Inflammatory macrophage treated with lipopolysaccharide for 1 hour (primary cell): ENCODE measurements at places on chromosomes 2 and 18.

- peak; percentile 1 for DNase-seq
These were observed 174.9 kb downstream of the NR4A2 start for GRCh38 chr2:156157670-156158069.

GRCh38 chr18:395456-396250 is 104.8 kb downstream of the COLEC12 start:
- DNase-seq, result no peak

DNA sequence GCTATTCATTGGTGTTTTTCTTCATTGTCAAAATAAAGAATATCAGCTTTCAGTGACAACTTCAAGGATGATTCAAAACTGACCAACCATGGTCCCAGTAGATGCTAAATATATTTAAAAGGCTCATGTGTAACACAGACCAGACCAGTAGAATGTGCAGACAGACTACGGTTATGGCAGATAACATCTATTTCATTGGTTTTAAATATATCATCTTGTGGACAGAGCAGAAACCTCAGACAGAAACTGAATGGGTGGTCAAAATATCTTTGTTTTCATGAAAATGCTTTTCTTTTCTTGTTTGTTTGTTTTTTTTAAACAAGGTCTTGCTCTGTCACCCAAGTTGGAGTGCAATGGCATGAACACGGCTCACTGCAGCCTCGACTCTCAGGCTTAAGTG is 107.4 kb upstream of the CREB1 start:
- DNase-seq, result no peak

- DNase-seq, result peak; percentile 16
These were observed 516.7 kb downstream of the NR4A2 start for GRCh38 chr2:155815851-155816250.

DNA sequence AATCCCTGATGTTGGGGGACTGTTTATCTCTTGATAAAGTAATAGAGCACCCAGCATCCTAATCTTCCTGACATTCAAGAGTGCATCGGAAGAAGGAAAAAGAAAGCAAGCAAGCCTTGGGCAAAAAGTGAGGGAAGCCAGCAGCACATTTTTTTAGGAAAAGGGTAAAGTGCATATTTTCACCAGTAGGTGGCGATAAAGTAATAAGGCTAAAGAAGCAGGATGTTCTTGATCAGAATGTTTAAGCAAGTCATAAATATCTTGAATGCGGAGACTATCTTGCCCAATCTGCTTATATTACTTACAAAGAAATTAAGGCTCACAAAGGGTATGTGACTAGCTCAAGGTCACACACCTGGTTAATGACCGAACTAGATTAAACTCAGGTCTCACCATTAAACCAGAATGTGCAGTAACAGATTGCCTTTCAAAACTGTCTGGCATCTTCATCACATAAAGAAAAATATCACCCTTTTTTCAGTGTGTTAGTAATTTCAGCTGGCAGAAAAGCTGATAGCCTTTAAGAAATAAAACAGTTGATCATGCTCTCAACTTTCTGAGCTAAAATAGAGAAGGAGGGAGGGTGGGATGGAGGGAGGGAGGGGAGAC is 83.8 kb downstream of the VIT start:
- DNase-seq, result peak; percentile 22

GRCh38 chr2:72204786-72205503 is 57.3 kb upstream of the CYP26B1 start:
- no peak for DNase-seq

DNA sequence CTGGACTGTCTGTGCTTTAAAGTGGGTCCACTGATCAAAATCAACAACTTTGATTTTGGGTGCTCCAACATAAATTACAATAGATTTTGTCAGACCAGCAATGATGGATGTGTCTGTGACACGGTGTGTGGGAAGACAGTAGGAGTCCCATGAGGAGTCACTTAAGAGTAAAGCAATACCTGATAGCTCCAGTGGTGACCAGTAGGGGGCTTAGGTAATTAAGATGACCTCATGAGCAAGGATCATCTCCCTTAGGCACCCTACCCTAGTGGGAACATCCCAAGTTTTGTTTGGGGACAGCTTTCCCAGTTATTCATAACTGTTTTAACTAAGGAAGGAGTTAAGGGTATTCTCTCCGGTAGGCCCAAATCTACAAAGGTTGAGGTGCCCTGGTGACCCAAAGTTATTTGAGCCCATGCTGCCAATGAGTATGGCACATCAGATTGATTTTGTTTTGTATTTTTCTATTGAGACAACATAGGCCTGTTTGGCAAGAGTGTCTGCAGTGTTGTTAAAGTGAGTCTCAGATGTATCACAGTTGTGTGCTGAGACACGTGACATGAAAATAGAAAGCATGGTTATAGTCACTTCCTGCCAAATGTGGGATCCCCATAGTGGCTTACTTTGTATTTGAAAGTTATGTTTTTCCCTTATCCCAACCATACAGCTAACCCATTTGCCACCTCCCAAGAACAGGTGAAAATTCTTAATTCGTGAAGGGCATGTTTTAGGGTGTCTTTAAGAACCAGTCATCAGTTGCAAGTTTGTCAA is 1337.6 kb upstream of the SLC39A10 start:
- no peak for DNase-seq

DNA sequence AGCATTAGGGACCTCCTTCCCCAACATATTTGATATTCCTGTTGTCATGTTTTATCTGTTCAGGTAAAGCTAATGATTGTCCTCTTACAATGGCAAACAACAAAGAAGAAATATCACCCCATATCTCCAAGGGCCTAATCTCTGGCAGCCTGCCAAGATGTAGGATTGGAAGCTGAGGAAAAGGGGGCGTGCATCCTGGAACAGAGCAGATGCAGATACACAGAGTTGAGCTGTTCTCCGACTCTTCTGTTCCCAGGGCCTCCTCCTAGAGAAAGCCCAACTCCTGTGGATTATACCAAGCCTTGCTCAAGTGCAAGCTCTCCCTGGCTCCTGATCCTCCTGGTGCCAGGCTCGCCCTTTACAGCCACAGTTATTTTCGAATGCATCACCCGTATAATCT is 35.2 kb upstream of the CD207 start:
- no peak for DNase-seq

DNA sequence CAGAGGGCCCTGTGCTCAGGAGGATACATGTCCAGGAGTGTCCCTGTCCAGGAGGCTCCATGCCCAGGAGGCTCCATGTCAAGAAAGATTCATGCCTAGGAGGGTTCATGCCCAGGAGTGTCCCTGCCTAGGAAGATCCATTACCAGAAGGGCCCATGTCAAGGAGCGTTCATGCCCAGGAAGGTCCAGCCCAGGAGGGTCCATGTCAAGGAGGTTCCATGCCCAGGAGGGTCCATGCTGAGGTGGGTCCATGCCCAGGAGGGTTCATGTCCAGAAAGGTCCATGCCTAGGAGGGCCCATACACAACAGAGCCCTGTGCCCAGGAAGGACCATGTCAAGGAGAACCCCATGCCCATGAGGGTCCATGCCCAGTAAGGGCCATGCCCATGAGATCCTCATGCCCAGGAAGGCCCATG is 7.0 kb downstream of the GPR35 start:
- no peak for DNase-seq

DNA sequence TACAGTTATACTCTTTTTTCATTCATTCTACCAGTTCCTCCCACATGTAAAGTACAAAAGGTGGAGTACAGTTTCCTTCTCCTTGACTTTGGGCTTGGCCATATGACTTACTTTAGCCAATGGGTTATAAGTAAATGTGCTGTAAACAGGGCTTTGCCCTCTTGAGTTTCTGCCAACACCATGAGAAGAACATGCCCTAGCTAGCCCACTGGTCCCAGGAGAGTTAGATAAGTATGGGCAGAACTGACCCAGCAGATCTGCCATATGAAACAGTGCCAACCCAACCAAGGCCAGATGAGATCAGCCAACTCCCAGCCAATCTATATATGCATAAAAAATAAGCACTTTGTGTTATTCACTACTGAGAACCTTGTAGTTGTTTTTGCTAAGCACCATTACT is 25.5 kb downstream of the ZC3H8 start:
- no peak for DNase-seq

GRCh38 chr2:3326871-3327270 is 50.7 kb downstream of the EIPR1 start:
- no peak for DNase-seq

- DNase-seq, result peak; percentile 42
These were observed 3.2 kb downstream of the ID2 start for GRCh38 chr2:8684878-8685696.

DNA sequence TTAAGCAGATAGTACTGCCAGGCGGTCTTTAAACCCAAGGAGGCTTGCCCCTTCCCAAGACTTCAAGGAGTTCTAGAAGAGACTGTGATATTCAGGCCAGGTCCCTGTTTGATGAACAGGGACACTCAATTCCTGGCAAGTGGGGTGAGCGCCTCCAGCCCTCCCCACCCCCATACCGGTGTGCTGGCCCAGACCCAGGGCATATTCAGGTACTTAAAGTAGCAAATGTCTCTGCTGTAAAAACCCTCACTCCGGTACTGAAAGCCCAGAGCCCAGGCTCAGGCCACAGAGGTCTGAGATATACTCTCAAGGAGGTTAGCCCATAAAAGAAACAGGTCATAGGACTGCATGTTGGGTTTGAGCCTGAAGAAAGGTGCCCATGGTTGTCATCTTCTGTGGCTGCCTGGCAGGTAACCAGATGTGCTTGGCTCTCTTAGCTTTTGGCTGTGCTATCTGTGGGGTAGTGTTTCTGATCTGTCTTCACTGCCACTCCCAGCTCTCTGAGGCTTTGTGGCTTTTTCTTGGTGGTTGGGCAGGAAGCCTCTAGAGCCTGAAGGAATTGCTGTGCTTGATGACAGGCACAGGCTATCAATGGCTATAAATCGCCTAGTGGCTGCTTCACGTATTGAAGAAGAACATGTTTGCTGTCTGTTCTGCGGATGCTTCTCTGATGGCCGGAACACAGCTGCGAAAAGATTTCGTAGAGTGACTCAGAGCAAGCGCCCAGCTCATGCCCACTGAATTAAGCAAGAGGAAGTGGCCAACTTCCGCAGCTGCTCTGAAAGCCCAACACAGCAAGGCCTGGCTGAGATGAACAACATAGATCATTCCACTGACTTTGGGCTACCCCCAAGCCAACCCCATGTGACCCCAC is 63.3 kb upstream of the ALPP start:
- DNase-seq, result peak; percentile 90

DNA sequence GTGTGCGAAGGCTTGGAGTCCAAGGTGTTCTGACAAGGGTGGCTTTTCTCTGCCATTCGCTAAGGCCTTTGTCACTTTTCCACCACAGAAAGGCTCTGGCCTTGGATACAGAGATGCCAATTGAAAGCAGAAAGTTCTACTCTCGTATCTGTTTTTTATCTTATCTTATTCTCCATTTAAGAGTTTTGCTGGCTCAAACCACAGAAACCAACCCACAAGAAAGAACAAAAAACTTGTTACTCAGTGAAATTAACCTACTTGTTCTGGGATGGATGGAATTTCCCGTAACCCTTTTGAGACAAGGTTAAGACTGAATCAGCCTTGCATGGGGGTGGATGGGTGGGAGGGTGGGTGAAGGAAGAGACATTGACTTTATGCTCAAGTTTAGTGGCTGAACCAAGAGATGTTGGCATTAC is 221.7 kb downstream of the CDH20 start:
- DNase-seq, result no peak

DNA sequence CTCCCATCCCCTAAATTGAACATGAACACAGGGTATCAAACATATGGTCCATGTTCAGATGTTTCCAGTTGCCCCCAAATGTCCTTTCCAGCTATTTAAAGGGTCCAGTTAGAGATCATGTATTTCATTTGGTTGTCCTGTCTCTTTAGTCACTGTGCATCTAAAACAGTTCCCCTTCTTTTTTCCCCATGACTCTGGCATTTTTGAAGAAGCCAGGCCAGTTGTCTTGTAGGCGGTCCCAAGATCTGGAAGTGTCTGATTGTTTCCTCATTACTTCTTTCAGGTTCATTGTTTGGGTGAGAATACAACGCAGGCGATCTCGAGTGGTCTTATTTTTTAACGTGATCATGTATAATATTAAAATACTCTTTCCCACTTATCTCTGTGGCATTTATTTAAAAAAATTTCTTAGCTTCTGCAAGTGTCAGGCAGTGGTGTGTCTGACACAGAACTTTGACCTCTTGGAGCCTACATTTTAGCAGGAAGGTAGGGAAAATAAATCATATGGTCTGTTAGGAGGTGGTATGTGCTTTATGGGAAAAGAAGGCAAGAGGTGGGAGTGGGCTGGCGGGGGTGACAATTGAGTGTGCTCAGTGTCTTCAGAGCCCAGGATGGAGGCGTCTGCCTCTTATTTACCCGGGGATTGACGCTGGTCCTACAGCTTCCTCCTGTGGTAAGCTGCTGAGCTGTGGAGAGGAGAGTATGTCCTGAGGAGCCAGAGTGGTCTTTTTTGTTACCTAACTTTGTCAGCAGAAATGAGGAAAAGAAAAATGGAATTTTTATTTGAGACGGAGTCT is 8.1 kb downstream of the RAB31 start:
- DNase-seq, result peak; percentile 75

DNA sequence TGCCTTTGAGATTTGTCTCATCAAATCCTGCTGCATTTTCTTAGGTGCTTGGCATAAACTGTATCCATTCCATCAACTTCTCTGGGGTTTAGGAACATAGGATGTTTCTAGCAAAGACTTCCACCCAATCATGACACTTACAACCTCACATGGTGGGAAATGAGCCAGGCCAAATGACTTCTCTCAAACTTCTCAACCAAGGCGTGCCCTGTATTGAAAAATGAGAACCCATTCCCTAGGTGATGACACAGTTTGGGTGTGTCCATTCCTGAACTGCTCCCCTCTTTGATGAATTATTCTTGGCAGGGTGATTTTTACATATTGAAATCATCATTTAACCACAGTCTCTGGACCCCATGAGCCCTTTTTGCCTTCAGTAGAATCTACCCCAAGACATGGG is 161.1 kb downstream of the EN1 start:
- no peak for DNase-seq

DNA sequence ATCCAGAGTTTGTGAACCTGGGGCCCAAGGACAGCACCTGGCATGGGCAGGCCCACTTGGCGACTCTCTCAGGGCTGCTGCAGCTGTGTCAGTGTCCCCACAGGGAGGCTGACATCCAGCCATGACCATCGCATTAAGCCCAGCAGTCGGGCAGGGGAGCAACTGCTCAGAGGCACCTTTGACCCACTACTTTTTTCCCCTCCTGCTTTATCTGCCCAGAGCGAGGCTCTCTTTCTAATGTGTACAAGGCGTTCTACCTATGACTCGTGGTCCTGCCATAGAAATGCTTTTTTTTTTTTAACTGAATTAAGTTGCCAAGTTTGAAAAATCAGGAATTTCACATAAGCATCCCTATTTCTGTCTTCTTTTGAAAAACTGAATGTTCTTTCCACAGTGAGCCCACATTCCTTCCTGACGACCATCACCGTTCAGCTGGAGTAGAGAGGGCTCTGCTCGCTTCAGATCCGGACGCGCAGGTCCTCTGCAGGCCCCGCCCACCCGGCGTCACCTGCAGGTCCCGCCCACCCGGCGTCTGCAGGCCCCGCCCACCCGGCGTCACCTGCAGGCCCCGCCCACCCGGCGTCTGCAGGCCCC is 403 bp upstream of the CLUL1 start:
- no peak for DNase-seq

DNA sequence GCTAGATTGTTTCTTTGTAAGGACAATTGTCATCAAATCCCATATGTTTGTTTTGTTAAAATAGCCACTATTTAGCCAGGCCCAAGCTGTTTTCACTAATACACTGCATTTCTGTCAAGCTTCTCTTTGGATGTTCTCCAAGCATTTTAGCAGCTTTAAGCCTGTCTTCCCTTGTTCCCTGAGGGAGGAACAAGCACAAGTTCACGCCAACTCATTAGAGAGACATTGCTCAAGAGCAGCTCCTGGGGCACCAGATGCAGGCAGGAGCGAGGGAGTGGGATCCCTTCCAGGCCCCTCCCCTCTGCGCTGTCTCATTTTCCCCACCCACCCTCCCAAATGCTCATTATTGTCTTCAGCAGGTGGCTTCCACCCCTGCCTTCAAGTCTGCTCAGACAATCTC is 32.6 kb upstream of the PPP3R1 start:
- DNase-seq, result peak; percentile 30

GRCh38 chr2:70778676-70779075 is 10.7 kb upstream of the ADD2 start:
- no peak for DNase-seq
